ENCODE measurements at places on chromosomes 1 and 21.

- DNase-seq: no peak
Observed at GRCh38 chr21:31529406-31529805, 130.1 kb upstream of the SOD1 start.

DNA sequence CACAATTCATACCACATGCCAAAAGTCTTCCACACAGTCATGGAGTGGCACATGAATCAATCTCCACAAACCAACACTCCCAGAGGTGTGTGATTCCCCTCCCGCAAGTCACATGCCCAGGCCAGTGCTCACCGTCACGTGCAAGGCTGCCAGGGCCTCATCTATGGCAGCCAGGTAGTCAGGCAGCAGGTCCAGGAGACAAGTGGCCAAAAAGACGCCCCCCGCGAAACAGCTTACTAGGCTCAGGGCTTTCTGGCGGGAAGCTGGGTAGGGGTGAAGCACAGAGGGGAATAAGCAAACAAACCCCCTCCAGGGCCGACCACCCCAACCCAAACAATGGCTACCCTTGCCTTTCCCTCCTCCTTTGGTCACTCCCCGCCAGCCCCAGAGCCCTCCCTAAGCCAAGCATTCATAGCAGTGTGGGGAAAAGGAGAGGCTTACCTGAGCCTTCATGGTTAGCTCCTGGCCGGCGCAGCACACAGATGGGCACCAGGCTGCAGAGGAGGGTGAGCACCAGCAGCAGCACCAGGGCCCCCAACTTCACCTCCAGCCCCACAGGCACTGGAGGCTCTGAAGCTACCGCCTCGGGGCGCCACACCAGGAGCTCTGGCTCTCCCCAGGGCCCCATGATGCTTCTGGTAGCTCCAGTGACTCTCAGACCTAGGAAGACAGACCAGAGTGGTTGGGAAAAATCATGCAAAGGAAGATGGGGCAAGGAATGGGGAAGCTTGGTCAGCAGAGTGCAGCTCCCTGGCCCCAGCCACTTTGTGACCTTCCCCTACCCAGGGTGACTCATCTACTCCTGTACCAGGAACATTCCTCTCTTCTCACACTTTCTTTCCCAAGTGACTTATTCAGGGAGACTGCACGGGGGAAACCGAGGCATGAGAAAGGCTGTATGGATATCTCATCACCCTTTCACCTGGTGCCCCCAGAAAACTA, 978 bp downstream of the SLC39A1 start:
- DNase-seq: no peak

DNA sequence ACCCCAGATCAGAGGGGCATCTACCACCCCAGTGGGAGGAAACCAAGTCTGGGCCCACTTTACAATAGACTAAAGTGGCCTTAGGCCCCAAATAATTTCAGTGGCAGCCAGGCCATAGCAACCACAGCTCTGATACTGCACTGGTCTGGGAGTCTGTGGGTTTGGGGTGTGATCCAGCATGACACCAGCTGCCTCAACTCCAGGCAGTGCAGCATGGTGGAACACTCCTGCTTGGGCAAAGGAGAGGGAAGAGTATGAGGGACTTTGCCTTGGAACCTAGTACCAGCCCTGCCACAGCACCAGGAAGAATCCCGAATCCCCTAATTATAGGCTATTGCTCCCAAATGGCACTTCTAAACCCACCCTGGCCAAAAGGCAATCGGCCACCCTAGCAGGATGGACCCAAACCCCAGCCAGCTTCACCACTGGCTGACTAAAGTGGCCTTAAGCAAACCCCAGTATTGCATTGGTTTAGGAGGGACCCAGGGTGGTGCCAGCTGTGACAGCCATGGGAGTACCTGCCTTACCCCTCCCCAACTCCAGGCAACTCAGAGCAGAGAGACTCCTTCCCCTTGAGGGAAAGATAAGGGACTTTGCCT, 47.1 kb downstream of the PACC1 start:
- no peak for DNase-seq

GRCh38 chr1:228182296-228183030, 16.9 kb downstream of the IBA57 start:
- DNase-seq: no peak

- no peak for DNase-seq
Observed at GRCh38 chr21:23127973-23128372, 2129.8 kb downstream of the NCAM2 start.

GRCh38 chr1:94725566-94725965, 94.6 kb upstream of the SLC44A3 start:
- no peak for DNase-seq

GRCh38 chr1:246599315-246599714, 33.1 kb downstream of the CNST start:
- DNase-seq: no peak

DNA sequence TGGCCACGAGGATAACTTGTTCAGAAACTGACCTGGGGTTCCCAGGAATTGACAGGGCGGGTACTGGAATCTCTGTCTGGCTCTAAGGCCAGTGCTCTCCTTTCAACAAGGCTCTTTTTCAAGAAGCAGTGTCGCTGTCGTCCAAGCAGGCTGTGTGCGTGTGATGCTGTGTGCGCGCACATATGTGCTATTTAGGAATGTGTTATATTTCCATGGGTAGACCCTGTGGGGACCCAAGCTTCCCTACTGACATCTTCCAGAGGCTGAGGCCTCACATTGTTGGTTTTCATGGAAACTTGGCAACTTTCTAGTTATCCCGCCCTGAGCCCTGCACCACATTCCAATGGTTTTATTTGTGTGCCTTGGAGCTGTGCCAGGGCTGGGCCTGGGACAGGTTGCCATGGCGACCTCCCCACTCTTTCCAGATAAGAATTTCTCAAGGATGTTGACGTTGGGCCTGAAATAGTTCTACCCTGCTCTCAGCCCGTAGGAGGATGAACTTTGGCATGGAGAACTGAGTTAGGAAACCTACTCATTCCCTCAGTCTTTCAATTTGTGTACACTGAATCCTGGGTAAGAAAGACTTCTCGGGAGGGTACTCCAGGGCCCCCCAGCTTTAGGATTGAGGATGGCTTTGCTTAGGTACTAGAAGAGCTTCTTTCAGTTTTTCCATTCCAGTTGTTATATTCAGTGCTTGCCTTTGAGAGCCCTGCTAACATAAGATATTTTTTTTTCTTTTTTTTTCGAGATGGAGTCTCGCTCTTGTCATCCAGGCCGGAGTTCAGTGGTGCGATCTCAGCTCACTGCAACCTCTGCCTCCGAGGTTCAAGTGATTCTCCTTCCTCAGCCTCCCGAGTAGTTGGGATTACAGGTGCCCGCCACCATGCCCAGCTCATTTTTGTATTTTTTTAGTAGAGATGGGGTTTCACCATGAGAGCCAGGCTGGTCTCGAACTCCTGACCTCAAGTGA, 38.8 kb upstream of the SRSF10 start:
- no peak for DNase-seq

- no peak for DNase-seq
Observed at GRCh38 chr1:203084588-203085527, 954 bp downstream of the MYOG start.

DNA sequence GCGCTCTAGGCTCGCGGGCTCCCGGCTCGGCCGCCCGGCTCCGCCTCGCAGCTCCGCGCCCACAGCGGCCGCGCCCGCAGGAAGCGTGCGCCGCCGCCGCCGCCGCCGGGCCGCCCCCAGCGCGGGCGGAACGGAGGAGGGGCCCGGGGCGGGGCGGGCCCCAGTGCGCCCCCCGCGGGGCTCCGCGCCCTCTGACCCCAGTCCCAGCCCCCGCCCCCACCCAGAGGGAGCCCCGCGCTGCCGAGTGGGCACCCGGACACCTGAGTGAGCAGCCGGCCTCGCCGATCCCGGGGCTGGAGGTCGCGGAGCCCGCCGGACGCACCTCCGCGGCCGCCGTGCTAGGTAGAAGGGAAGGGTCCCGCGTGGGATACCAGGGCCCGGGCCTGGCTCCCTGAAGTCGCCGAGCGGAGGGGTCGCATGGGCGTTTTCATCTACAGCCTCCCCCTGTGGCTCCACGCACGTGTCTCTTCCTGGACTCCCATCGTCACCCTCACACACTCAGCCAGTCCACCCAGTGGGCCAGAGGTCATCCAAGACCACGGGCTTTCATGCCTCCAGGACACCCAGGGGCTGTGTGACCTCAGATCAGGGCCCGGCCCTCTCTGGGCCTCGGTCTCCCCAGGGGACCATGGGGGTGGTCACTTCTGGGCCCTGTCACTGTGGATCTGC, at the start of gene SDC3:
TSS of gene SDC3 (minus strand) at position 63 of the 669 bp plus-strand sequence. CDS start 172 bp downstream, outside the sequence.
- no peak for DNase-seq

GRCh38 chr1:210125143-210125542, 107.5 kb upstream of the SERTAD4 start:
- no peak for DNase-seq

- no peak for DNase-seq
Observed at GRCh38 chr1:23103001-23103889, 65.4 kb downstream of the LUZP1 start.

DNA sequence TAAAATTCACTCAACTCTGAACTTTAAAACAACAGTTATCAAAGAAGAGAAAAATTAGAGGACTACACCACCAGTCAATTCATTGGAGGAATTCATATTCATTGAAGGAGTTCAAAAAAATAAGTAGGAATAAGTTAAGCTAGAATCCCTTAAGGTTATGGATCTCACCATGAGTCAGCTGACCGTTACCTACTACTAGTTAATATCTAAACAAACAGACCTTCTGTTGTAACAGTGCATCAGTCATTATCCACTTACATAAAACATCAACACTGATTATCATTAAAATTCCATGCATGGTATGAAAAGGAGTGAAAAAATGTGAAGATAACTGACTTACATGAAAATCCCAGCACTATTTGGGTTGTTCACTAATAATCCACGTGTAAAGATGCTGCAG, 44.9 kb downstream of the FOXJ3 start:
- no peak for DNase-seq

DNA sequence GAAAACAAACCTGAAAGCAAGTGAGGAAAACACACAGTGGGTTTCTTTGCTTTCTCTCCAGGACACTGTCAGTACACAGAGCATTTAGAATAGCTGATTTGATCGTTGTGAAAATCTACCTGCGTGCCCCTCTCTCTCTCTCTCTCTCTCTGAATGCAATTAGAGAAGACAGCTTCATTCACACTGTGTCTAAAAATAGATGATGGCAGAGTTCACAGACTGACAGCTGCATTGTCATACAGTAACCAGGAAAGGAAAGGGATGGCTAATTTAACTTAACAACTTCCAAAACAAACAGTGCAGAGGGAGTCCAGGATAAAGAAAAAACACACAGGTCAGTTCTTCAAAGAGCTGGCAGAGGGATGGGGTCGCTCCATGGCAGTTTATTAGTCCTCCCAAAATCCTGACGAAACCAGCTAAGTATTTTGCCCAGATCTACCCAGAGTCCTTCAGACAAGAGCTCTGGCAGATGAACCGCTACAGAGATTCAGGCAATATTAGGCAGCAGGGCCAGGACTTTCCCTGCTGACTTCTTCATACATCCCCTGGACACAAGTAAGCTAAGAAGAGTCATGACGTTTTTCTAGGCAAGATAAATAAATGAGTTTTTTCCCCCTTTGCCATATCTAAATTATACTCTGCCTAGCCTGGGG, 58.9 kb downstream of the WLS start:
- DNase-seq: no peak

DNA sequence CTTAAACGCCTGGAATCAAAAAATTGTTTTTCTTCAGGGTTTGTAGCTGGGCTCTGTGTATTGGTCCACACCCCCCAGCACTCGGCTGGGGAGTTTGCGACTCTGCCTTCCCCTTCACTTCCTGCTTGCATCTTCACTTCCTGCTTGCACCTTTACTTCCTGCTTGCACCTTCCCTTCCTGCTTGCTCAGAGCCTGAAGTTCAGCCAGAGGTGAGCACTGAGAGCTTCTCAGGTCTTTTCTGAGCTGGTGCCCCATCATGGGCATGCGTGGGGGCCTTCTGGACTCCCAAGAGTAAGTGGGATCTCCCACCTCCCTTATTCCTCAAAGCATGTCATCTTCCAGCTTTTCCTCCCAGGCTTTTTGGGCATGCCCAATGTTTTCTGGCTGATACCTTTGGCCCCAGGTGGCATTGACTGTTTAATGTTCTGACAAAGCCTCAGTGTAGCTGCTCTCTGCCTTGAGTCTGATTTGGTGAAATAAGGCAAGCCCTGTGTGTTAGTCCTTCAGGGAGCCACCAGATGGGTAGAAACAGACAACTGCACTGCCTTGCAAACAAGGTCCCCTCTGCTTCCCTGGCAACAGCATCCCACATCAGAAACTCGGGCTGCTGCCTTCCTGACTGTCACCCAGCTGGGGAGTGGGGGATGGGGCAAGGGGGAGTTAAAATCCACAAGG, 3.5 kb downstream of the KRTAP10-2 start:
- no peak for DNase-seq

DNA sequence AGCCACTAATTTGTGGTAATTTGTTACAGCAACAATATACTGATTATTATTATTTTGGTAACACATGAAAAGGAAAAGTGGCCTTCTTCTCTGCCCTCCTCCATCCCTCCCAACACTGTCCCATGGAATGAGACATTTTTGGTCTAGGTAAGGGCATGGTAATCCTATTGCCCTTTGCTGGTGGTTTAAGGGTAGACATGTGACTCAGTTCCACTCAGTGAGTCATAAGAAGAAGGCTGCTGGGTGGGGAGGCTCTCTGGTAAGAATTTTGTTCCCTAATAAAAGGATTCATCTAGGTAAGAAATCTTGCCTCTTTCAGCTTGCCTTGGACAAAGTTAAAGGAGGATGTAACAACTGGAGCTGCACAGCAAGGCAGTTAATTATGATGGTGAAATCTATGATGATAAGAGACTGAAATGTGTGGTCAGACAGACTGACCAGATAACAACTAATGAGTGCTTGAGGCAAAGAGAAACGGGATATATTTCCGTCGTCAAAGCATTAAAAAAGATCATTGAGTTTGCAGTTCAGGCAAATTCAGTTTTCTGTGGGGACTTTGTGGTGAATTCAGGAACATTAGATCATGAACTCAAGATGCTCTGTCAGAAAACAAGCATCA, 232.0 kb upstream of the KCNK2 start:
- no peak for DNase-seq

DNA sequence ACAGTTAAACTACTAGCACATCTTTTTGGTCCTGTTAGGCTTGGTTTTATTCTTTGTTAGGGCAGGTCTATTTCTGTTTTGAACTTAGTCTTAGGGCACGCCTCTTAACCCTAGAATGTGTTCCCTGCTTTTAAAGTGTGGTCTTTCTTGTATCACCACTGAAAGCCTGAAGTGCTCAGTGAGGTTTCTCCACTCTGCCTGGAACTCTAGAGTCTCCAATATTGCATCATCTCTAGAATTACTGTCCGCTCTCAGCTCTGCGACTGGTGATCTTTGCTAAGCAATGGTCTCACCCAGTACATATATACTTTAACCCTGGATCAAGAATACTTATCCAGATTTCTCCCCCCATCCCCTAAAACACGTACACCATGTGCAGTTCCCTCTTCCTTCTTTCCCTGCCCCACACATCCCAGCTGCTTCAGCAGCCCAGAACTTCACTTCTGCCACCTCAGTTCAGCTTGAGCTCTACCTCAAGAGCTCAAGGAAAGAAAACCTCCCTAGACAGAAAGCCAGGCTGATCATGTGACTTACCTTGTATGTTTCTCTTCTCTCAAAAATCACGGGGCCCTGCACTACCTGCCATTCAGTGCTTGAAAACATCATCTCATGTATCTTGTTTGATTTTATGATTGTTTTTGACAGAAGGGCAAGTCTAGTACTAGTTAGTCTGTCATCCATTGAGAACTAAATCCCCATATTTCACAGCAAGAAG, 59.9 kb downstream of the TENT5C start:
- no peak for DNase-seq

GRCh38 chr1:19710825-19711611, 46.3 kb downstream of the HTR6 start:
- DNase-seq: no peak

Measured in NCI-H1436 treated with DMSO at 0.1 percent for 48 hours (cell line).